ENCODE measurements at places on chromosomes 2 and 18. TPM values are rescaled to one million over a fixed set of nuclear protein-coding genes. Genes with fewer than 3 reads are reported as not detected.
A peak's percentile ranks its signal among the peaks of the same experiment; 100 is the strongest.

GRCh38 chr18:31943878-31944816, 1.2 kb upstream of the TRAPPC8 start:
- DNase-seq, result no peak
- H3K4me3 ChIP-seq, result peak overlapping the region; percentile 100
- no peak overlapping the region for H3K27ac ChIP-seq
- H3K27me3 ChIP-seq, result no peaks in the 10 kb centered on the region

DNA sequence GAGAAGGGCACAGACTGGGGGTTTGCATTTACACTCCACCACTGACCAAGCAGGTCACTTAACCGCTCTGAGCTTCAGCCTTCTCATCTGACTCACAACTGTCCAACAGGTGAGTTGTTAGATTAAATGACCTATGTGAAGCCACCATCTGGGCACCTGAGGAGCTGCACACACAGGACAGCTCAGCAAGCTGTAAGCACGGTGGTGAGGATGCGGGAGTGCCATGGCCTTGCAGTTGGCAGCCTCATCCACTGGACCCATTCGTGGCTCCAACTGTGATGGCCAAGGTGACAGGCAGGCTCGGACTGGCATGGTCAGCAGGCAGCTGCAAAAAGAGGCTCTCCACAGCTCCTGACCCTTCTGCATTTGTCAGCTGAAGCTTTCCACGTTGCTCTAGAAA, 23.3 kb upstream of the AMMECR1L start:
- H3K27ac ChIP-seq, result no peak overlapping the region
- no peaks in the 10 kb centered on the region for H3K36me3 ChIP-seq
- peak; percentile 42 for DNase-seq
- H3K4me1 ChIP-seq, result no peaks in the 10 kb centered on the region
- H3K27me3 ChIP-seq, result no peaks in the 10 kb centered on the region

GRCh38 chr2:233700028-233700635, 7.4 kb downstream of the UGT1A6 start:
- H3K36me3 ChIP-seq, result no peaks in the 10 kb centered on the region
- no peak for DNase-seq
- H3K4me3 ChIP-seq, result no peak overlapping the region
- H3K27ac ChIP-seq, result no peak overlapping the region

- H3K4me3 ChIP-seq, result peak overlapping the region; percentile 39
- no peaks in the 10 kb centered on the region for H3K36me3 ChIP-seq
- peaks cover 15% of the 10 kb centered on the region for H3K4me1 ChIP-seq
- H3K27me3 ChIP-seq, result no peaks in the 10 kb centered on the region
- H3K27ac ChIP-seq, result no peak overlapping the region
Observed at GRCh38 chr2:230902180-230902899, 22.7 kb downstream of the GPR55 start.

DNA sequence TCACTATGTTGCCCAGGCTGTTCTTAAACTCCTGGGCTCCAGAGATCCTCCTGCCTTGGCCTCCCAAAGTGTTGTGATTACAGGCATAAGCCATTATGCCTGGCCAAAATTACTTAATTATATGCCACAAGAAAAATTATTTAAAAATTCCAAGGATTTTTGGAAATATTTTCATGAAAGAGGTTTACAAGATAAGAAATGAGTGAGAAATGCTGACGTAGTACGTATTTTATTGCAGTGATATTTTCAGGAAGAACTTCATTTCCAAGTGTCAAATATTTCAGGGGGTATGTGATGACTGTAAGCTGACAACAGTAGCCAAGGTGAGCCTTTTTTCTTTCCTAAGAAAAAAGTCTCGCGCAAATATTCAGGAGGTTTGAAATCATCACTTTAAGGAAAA, 20.8 kb downstream of the NIF3L1 start:
- H3K4me3 ChIP-seq, result no peak overlapping the region
- no peaks in the 10 kb centered on the region for H3K4me1 ChIP-seq
- H3K27me3 ChIP-seq, result no peaks in the 10 kb centered on the region
- no peak for DNase-seq
- H3K27ac ChIP-seq, result no peak overlapping the region
- H3K36me3 ChIP-seq, result peaks cover 20% of the 10 kb centered on the region

DNA sequence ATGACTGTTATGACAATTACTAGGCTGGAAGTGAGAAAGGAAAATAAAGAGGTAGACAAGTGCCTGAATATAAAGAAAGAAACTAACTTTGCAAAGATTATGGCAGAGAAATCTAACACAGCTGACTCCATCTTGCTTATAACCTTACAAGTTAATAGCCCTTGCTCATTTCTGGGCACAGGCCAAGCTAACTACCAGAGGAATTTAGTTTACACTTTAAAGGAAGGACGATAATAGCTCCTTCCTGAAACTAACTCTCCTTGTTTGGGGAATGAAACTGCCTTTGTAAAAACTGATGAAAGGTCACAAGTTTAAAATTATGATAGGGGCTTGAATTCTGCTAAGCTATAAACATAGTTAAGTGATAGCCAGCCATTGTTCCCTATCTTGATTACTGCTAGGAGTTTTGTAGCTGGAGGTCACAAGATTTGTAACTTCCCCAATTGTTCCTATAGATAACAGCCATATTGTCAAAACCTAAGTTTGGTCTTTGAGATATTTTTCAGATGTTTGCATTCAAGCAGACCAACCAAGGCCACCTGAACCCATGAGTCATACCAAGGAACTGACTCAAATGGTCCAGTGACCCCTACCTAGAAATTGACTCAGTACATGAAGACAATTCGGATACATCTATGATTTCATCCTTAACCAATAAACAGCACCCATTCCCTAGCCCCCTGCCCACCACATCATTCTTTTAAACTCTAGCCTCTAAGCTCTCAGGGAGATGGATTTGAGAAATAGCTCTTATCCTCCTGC, 209.2 kb upstream of the LRATD1 start:
- no peaks in the 10 kb centered on the region for H3K36me3 ChIP-seq
- H3K27me3 ChIP-seq, result no peaks in the 10 kb centered on the region
- DNase-seq, result no peak
- no peaks in the 10 kb centered on the region for H3K4me1 ChIP-seq
- no peak overlapping the region for H3K4me3 ChIP-seq

GRCh38 chr2:26448651-26449050, 29.3 kb downstream of the OTOF start:
- H3K27ac ChIP-seq, result no peak overlapping the region
- no peaks in the 10 kb centered on the region for H3K36me3 ChIP-seq
- H3K4me1 ChIP-seq, result no peaks in the 10 kb centered on the region
- DNase-seq, result no peak
- H3K27me3 ChIP-seq, result no peaks in the 10 kb centered on the region

DNA sequence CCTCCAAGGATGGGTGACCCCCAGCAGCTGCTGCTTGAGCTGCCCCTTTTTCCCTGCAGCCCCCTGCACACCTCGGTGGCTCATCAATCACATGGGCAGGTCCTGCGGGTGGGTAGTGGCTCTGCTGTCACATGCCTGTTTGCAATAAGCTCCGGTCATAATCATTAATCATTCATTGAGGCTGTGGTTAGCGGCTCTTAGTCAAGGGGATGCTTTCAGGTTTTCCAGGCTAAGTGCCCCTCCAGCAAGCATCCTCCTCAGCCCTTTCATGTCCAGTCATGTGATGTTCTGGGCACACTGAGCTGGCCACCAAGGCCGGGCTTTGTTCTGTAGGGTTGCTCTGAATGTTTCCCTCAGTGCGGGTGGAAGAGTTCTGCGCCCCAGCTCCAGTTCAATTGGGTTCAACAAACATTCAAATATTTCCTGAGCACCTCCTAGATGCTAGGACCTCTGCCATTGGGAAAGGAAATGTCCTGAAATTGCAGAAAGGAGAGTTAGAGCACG, 96.4 kb upstream of the LDAH start:
- no peak overlapping the region for H3K4me3 ChIP-seq
- no peak for DNase-seq
- H3K4me1 ChIP-seq, result no peaks in the 10 kb centered on the region

DNA sequence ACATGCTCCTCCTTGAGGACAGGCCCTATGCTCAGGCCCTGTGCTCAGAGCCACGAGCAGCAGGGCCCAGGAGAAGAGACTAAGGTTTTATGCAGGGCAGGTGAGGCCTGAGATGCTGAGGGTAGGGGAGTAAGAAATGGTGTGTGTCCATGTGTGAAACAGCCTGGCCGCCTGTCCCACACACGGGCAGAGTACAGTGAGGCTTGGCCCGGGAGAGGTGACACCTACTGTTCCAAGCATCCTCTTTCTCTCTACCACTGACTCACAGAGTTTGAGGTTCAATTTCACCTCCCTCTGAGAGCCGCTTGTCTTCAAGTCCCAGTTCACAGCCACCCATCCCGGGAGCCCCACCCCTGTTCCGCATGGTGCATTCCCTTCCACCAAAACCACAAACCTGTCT, 54.1 kb downstream of the ADNP2 start:
- no peaks in the 10 kb centered on the region for H3K4me1 ChIP-seq
- no peaks in the 10 kb centered on the region for H3K27me3 ChIP-seq
- H3K27ac ChIP-seq, result no peak overlapping the region
- no peak overlapping the region for H3K4me3 ChIP-seq

GRCh38 chr18:52813635-52814416, 473.8 kb downstream of the DCC start:
- no peak overlapping the region for H3K4me3 ChIP-seq
- no peak overlapping the region for H3K27ac ChIP-seq
- H3K27me3 ChIP-seq, result no peaks in the 10 kb centered on the region
- H3K4me1 ChIP-seq, result no peaks in the 10 kb centered on the region

DNA sequence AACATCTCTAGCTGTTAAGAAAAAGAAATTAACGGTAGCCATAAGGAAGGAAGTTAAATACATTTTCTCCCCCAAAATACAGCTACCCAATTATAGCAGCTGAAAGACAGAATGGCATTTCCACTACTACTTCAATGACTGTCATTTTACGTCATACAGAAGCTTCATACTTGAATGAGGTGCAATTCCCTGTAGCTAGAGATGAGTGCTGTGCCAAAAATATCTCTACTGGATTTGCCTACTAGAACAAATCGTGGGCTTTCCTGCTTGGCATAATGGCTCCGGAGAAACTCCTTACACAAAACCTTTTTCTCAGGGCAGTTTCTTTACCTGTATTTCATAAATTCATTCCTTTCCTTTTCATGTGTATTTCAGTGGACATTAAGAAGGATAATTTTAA, 36.3 kb upstream of the NRXN1 start:
- H3K36me3 ChIP-seq, result no peaks in the 10 kb centered on the region
- no peak for DNase-seq
- no peaks in the 10 kb centered on the region for H3K4me1 ChIP-seq
- H3K27me3 ChIP-seq, result no peaks in the 10 kb centered on the region

DNA sequence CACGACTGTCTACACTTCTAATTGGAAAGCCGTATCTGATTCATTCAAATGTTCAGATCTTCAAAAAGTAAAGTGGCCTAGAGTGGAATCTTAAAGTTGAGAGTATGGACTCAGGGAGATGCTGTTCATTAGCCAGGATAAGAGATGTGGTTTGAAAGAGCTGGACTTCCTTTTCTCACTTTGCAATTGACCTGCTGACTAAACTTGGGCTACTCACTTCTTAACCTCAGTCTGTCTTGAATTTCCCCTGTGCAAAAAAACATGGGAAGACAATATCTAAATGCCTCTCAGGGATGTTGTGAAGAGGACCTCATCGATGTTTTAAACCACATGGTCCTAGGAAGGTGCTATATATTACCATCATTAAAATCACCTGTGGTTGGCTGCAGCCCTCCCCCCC, 64.1 kb downstream of the BCL2 start:
- H3K4me1 ChIP-seq, result no peaks in the 10 kb centered on the region
- H3K4me3 ChIP-seq, result no peak overlapping the region
- no peak for DNase-seq
- H3K27me3 ChIP-seq, result no peaks in the 10 kb centered on the region

The HRH4 gene
- total RNA-seq, result not detected

The C2orf66 gene
- total RNA-seq, result not detected

The IL36B gene
- not detected for total RNA-seq

The ZNG1B gene
- total RNA-seq, result 41.7 TPM

The NEDD4L gene
- total RNA-seq, result 76.3 TPM

The PER2 gene
- total RNA-seq, result 12.9 TPM

The CBLN2 gene
- not detected for total RNA-seq

Data from H9 (cell line).